ENCODE measurements at places on chromosomes 1 and 21.

DNA sequence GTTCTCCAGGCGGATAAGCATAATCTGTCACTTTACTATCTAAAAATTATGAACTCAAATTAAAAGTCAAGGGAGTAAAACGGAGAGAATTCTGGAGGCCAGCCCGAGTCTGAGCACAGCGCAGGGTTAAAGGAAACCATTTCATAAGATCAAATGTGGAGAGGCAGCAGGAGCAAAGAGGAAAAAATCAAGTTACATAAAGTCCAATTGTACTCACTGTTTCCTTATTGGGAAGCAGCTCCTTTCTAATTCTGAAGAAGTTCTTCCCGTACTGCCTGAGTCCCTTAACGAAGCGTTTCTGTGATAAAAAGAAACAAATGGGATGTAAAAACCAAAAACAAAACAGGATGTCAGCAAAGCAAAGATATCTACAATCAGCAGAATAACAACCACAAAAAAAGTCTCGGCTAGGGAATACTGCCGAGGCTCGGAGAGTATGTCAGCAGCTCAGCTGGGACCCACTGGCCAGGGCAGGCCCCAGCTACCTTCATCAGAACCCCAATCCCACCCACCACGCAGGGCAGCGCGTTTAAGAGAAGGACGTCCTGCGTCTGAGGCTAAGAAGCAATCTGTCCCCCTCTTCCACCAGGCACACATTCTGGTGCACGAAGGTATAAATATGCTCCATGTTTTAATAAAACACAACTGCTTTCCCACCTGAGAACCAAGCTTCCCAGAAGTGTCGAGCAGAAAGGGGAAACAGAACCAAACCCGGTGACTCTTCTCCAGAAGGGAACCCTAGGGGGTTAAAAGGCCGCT, 104.8 kb downstream of the SLC45A1 start:
- DNase-seq: no peak

DNA sequence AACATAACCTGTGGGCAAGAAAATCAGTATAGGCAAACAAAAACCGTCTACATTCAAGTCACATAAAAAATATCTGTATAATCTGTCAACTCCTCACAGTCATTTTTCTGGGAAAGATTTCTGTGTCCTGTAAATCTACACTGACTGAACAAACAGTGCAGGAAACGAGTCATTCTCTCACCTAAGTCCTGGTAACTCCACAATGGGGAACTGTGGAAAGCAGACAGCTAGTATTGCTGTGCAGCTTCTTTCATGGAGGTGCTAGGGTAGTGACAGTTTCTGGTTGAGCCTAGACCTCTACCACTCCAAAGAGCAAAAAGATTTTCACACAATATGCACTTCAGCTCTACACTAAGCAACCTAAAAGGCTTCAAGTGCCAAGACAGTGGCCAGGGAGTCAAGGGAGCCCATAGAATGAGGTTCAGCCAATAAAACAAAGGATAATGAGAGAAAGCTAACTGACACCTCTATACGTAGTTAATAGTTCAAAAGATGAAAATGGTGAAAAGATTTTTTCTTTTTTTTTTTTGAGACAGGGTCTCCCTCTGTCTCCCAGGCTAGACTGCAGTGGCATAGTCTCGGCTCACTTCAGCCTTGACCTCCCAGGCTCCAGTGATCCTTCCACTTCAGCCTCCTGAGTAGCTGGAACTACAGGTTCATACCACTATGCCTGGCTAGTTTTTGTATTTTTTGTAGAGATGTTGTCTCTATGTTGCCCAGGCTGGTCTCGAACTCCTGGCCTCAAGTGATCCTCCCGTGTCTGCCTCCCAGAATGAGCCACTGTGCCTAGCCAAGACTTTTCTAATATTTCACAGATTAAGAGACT, 5.5 kb downstream of the PTP4A2 start:
- DNase-seq: no peak

GRCh38 chr1:80776266-80776665, 1024.5 kb upstream of the ADGRL2 start:
- no peak for DNase-seq

GRCh38 chr1:7590426-7590790, 180.7 kb upstream of the VAMP3 start:
- no peak for DNase-seq

DNA sequence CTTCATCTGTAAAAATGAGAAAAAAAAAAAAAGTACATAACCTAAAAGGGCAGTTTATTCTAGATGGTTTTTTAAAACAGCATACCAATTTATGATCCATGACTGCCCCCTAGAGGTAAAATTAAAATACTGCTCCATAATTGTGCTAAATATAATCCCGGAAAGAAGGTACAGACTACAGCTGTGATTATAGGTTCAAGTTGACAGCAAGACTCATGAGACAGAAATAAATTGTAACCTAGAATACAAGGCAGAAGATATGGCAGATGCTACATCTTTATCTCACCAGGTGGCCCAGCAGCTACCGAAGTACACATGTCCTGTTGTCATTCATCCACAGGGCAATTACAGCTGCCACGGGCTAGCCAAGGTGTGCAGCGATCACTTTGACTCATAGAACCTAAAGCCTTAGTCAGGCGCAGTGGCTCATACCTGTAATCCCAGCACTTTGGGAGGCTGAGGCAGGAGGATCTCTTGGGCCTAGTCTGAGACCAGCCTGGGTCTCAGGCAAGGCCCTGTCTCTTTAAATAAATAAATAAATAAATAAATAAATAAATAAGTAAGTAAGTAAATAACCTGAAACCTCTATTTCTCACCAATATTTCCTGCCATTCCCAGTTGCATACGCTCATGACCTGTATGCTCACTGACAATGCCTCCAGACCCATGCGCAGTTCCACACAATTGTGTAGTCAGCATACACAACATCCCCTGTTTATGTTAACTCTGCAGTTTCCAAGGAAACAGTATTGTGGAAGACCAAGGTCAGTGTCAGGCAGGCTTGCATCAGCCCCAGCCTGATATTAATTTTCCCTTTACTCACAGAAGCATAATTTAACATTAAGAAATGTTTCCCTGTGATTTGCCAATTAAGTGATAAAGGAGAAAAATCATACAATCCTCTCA, 18.3 kb upstream of the PPIE start:
- DNase-seq: no peak

DNA sequence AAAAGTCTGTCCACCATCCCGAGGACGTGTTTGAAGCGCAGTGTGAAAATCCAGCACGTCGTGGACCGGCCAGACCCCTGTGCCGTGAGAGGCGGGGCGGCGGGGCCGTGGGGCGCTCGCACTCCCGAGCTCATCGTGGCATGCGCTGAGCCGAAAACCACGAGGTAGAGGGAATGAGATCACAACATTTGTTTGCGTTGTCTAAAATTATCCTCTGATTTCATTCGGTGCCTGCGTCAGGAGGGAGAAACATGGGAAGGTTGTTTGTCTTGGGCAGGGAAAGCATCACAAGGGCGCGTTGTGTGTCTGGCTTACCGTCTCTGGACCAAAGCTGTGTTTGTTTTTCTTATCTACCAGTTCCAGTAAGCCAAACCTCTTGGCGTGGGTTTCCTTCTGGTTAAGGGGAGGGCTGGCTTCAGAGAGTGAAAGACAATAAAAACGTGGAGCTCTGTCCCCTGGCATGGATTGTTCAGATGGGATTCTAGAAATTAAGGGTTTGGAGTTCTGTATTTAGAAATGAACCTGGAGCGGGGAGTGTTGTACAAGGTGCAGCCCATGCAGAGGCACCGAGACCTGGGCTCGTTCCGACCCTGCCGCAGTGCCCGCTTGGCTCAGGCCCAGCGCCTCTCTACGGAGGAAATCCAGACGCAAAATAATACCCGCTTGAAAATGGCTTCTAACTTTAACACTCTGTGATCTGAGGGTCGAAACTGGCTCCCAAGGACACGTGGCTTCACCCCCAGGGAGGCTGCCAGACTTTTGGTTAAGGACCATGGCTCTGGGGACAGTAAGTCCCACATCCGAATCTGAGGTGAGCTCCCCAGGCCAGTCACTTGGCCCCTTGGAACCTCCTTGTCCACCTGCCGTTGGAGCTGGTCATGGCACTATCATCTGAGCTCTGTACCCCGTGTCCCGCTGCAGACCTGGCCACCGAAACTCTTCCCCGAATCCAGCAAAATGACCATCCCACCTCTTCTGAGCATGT, 68.7 kb upstream of the FAM3B start:
- DNase-seq: no peak

GRCh38 chr1:84412316-84412942, 14.1 kb downstream of the DNASE2B start:
- no peak for DNase-seq

DNA sequence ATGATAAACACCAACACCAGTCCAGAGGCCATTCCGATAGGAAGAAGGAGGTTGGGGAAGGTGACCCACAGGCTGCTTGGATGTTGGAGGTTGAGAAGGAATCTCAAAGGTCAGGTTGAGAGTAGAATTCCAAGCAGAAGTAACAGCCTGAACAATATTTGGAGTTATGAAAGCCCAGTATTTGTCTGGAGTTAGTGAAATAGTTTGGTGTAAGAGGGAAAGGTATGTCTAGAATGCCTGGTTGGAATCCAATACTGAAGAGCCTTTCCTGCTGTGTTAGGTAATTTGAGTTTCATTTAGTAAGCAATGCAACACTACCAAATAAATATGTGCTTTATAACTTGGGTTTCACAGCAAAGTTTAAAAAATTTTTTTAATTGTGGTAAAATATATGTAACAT, 70.5 kb upstream of the MCOLN3 start:
- no peak for DNase-seq

GRCh38 chr21:25708467-25709065, 26.1 kb downstream of the ATP5PF start:
- no peak for DNase-seq

DNA sequence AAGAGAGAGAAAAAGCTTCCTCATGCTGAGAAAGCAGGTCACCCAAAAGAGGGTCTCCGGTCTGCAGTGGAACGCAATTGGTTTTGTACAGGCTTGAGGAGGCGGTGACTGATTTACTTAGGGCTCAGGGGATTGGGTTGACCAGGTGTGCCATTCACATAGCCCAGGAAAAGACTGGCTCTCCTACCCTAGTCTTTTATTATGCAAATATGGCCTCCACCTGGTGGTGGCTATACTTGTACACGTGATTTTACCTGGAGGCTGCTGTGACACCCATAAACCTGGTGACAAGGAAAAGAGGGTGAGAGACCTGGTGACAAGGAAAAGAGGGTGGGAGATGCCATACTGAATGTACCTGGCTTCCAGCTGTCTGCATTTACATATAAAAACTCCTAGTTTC, 49.9 kb downstream of the DNTTIP2 start:
- no peak for DNase-seq

GRCh38 chr1:90671251-90671650, 45.9 kb downstream of the BARHL2 start:
- DNase-seq: no peak

GRCh38 chr1:59433440-59433813, 136.5 kb downstream of the FGGY start:
- DNase-seq: no peak

- no peak for DNase-seq
Observed at GRCh38 chr1:221777431-221778072, 35.7 kb upstream of the DUSP10 start.

- peak; percentile 57 for DNase-seq
Observed at GRCh38 chr1:224929335-224930237, at the start of gene DNAH14. Gene DNAH14, plus strand, starts transcription at chr1:224929675. Its CDS starts 23,028 bp downstream, at chr1:224952703.

DNA sequence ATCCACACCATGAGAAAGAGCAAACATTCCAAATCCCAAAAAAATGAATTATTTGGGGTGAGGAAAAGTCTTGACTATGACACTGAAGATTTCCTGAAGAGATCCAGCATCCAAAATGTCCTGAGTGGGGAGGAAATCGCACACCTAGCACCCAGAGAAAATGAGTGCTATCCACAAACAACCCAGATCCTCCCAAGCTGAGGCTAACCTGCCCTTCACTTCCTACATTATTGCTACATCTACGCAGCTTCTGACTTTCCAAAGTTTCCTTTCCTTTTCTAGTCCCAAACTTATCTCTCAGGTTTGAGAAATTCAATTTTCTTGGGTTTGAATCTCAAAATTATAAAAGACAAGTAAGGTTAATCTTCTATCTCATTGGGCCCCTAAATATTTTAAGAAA, 906 bp upstream of the RGS13 start:
- no peak for DNase-seq

DNA sequence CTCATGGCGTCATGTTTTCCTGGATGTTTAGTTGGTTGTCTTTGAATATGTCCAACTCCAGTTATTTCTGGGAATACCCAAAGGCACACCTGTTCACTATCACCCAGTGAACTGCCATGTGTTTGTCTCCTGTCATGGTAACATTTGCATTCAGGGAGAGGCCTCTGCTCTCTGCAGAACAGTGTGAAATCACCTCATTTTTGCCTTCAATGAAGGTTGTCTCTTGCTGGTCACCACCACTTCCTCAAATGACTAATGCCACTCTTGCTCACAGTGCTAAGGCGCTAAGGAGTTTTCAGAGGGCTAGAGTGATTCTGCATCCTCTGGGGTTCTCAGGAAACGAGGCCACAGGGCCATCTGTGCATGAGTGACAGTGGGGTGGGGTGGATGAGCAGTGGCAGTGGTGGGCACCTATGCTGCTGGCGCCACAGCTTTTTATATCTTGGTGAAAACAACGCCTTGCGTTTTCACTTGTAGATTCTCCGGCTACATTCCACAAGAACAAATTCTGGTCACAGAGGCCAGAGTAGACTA, 60.0 kb upstream of the ATP5PO start:
- DNase-seq: no peak

DNA sequence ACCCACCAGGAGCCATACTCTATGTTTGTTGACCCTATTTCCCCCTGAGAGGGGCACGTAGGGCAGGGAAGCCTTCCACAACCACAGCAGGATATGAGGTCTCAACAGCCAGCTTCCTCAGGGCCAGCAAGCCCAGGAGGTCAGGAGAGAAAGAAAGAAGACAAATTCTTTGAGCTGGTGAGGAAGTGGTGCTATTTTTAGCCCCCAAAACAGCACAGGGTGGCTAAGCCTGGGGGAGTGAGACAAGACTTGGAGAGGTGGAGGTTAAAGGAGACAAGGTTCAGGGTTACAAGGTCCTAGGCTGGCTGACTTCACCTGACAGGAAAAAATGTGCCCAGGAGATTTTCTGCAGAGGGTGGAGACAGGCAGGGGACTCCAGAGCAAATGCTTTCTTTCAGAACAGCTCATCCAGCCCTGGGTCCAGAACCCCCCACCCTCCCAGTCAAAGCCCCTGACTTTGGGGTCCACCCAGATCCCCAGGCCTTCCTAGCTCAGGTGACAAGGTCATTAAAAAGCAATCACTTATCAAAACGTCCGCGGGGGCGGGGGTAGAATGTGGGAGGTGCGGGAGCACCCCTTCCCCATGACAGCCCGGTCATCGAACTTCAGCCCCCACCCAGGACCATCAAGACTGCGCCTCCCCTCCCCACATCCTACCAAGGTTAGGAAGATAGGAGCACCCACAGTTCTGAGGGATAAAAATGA, 1.3 kb downstream of the SV2A start:
- DNase-seq: no peak

DNA sequence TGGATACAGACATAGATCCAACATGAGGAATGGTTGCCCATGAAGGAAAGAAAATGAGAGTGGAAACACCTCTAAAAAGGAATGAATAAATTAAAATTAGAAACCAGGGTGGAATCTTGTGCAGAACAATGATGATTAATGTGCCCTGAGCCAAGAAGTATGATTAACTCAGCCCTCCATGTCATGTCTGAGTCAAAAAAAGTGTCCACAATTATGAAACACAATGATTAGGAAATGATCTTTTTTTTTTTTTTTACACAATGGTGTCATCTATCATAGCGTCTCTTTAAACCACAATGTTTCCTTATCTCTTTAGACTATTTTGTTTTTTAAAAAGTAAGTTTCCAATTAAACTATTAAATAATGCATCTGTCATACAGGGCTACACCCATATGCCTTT, 78.9 kb upstream of the RAB4A start:
- DNase-seq: no peak

- DNase-seq: no peak
Observed at GRCh38 chr1:206608108-206608698, 4.1 kb downstream of the EIF2D start.
